ENCODE measurements at places on chromosomes 5 and 9. TPM values are rescaled to one million over a fixed set of nuclear protein-coding genes. Genes with fewer than 3 reads are reported as not detected.

PALM2AKAP2 gene
- total RNA-seq, result 61.3 TPM

PCSK1 gene
- 0.48 TPM for total RNA-seq

WNK2 gene
- total RNA-seq, result 0.89 TPM

GRCh38 chr9:16726718-16727451, 143.6 kb downstream of the BNC2 start:
- DNase-seq, result peak; percentile 82

DNA sequence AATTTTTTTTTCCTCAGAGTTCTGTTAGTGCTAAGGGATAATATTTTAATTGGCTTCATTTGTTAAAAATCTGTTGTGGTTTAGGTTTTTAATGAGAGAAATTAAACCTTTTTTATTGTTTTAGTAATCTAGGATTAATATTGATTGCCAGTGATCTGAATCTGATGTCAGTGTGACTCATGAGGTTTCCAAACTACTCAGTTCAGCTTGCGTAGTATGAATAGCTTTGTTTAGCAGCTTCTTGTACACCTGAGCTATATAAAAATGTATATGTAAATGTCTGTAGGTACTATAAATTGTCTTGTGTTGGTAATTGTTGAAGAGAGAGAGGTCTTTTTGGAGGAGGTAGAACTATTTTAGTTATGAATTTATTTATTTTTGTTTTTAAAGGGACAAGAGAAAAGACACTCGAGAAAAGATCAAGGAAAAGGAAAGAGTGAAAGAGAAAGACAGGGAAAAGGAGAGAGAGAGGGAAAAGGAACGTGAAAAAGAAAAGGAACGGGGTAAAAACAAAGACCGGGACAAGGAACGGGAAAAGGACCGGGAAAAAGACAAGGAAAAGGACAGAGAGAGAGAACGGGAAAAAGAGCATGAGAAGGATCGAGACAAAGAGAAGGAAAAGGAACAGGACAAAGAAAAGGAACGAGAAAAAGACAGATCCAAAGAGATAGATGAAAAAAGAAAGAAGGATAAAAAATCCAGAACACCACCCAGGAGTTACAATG, 26.3 kb downstream of the SREK1 start:
- DNase-seq, result no peak
